ENCODE measurements at places on chromosomes 13 and 19. TPM values are rescaled to one million over a fixed set of nuclear protein-coding genes. Genes with fewer than 3 reads are reported as not detected.
A peak's percentile ranks its signal among the peaks of the same experiment; 100 is the strongest.

- H3K4me1 ChIP-seq: peaks cover 38% of the 10 kb centered on the region
- peak overlapping the region; percentile 36 for H3K27ac ChIP-seq
- no peaks in the 10 kb centered on the region for H3K27me3 ChIP-seq
- DNase-seq: no peak
- no peak overlapping the region for H3K4me3 ChIP-seq
Measured at GRCh38 chr19:55678121-55678671, 3.2 kb downstream of the EPN1 start.

- H3K4me3 ChIP-seq: no peak overlapping the region
- no peak overlapping the region for H3K27ac ChIP-seq
- no peaks in the 10 kb centered on the region for H3K36me3 ChIP-seq
Measured at GRCh38 chr19:13231663-13232062, 81.5 kb downstream of the IER2 start.

UPK1A gene
- total RNA-seq: not detected

- no peaks in the 10 kb centered on the region for H3K4me1 ChIP-seq
- no peaks in the 10 kb centered on the region for H3K27me3 ChIP-seq
- H3K27ac ChIP-seq: no peak overlapping the region
- DNase-seq: no peak
Measured at GRCh38 chr13:44566601-44567000, 9.5 kb downstream of the TSC22D1 start.

DNA sequence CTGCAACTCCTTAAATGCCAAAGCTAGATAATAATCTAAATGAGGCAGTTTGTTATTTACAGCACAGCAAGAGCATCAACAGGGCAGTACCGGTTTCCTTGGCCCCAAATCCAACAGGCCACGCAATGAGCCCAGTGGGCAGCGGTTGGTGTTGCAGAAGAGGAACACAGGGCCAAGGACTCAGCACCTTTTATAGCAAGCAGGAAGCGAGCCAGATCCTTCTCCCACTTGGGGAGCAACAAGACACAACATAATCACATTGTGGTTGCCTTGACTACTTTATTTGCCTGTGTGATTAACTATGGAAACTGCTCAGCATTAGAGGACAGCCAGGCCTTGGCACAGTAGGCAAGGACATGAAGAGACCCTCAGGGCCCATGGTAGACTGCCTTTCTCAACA, 67.1 kb upstream of the HTR2A start:
- H3K4me1 ChIP-seq: no peaks in the 10 kb centered on the region
- no peak overlapping the region for H3K27ac ChIP-seq
- no peak overlapping the region for H3K4me3 ChIP-seq
- peak; percentile 63 for DNase-seq
- no peaks in the 10 kb centered on the region for H3K36me3 ChIP-seq
- no peaks in the 10 kb centered on the region for H3K27me3 ChIP-seq

DACT3 gene
- total RNA-seq: 10.0 TPM

DNA sequence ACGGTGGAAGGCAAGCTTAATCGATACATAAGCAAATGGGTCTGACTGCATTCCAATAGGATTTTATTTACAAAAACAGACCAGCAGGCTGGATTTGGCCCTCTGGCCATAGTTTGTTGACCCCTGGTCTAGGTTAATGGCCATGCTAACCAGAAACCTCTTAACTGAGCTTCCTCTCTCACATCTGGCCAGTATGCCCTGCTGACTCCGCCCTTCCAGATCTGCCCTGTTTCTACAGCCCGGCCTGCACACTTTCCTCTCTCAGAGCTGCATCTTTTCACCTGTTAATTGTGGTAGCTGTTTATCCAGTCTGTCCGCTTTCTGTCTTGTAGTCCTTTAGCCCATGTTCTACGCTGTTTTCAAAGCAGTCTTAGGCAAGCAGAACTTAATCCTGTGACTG, 25.6 kb downstream of the EDNRB start:
- no peaks in the 10 kb centered on the region for H3K27me3 ChIP-seq
- H3K4me1 ChIP-seq: peaks cover 11% of the 10 kb centered on the region
- no peaks in the 10 kb centered on the region for H3K36me3 ChIP-seq

GRCh38 chr13:66139701-66140100, 1090.4 kb downstream of the PCDH9 start:
- no peak overlapping the region for H3K4me3 ChIP-seq
- no peaks in the 10 kb centered on the region for H3K27me3 ChIP-seq
- no peaks in the 10 kb centered on the region for H3K4me1 ChIP-seq
- no peak overlapping the region for H3K27ac ChIP-seq

DNA sequence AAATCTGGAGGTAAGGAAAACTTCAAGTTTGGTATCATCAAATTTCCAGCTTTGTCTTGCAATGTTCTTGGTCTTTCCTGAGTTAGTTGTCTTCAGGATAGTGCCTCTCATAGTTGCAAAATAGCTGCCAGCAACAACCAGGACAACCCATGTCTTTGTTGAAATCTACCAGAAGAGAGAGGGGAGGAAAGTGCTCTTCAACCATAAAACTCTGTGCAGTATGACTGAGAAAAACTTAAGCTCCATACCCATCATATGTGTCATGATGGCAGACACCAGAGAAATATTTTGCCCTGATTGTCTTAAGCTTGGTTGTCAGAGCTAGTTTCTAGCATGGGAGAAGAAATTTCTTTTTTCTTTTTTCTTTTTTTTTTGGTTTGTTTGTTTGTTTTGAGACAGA, 103.3 kb downstream of the SPRY2 start:
- H3K4me1 ChIP-seq: peaks cover 9% of the 10 kb centered on the region
- no peak overlapping the region for H3K27ac ChIP-seq
- H3K27me3 ChIP-seq: no peaks in the 10 kb centered on the region
- no peaks in the 10 kb centered on the region for H3K36me3 ChIP-seq

DNA sequence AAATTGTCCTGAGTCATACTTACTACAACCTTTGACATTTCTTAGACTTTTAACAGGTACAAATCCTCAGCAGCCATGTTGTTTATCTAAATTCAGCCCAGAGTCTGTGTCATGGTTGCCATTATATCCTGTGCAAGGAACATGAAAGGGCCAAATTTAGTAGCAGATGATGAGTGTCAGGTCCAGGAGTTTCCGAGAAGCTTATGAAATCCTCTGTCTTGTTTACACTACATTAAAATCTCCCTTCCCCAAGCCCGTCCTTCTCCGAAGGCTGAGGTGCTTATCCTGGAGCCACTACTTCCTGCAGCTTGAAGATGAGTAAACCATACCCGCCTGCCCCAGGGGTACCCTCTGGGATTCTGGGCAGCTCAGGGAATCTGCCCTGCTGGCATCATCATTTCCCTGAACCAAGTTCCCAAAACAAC, 102.6 kb upstream of the SERP2 start:
- no peaks in the 10 kb centered on the region for H3K36me3 ChIP-seq
- no peaks in the 10 kb centered on the region for H3K27me3 ChIP-seq
- H3K27ac ChIP-seq: peak overlapping the region; percentile 51
- no peak overlapping the region for H3K4me3 ChIP-seq
- DNase-seq: no peak
- H3K4me1 ChIP-seq: peaks cover 36% of the 10 kb centered on the region

DNA sequence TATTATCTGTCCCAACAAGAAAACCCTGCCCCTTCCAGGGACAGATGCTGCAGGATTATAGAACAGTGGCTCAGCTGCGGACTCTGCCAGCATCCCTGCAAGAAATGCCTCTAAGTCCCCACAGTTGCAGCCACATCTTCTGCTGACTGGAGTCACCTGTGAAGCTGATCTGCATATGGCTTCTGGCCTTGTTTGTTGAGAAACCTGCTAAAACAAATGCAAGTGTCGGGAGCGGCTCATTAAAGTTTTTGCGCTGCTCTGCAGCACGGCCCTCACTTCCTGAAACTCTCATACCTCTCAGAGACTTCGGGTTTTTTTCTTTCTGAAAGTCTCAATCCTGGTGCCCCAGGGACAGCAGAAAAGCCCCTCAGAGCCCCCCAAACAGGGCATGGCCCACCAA, 725.0 kb downstream of the UQCRFS1 start:
- no peak overlapping the region for H3K4me3 ChIP-seq
- no peaks in the 10 kb centered on the region for H3K4me1 ChIP-seq
- no peak for DNase-seq
- peaks cover 5% of the 10 kb centered on the region for H3K27me3 ChIP-seq
- H3K27ac ChIP-seq: no peak overlapping the region

GRCh38 chr13:98143601-98144026, 720 bp downstream of the FARP1 start:
- no peaks in the 10 kb centered on the region for H3K36me3 ChIP-seq
- peak; percentile 74 for DNase-seq
- no peaks in the 10 kb centered on the region for H3K27me3 ChIP-seq
- H3K4me3 ChIP-seq: peak overlapping the region; percentile 61
- peaks cover 22% of the 10 kb centered on the region for H3K4me1 ChIP-seq
- peak overlapping the region; percentile 55 for H3K27ac ChIP-seq

GRCh38 chr19:2385053-2385721, 25.1 kb downstream of the TMPRSS9 start:
- H3K4me3 ChIP-seq: no peak overlapping the region
- H3K27me3 ChIP-seq: no peaks in the 10 kb centered on the region
- H3K4me1 ChIP-seq: no peaks in the 10 kb centered on the region

- H3K27ac ChIP-seq: no peak overlapping the region
- H3K36me3 ChIP-seq: no peaks in the 10 kb centered on the region
- H3K4me3 ChIP-seq: no peak overlapping the region
- DNase-seq: no peak
- H3K4me1 ChIP-seq: no peaks in the 10 kb centered on the region
Measured at GRCh38 chr13:45626731-45627374, 11.3 kb upstream of the ERICH6B start.

DNA sequence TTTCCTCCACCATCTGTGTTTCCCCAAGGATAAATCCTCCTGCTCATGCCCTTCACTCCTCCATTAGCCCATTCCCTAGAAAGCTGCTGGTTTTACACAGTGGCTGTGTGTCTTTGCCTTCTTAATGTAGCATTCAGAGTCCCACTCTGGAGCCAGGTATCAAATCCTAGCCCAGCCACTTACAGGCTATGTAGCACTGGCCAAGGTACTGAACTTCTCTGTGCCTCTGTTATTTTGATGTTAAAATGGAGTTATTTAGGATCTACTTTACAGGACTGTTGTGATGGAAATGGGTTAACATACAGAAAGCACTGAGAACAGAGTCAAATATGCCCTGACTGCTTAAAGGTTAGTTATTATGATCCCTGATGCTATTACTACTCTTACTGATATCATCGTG, 1.5 kb upstream of the ZSCAN4 start:
- no peak for DNase-seq
- H3K27ac ChIP-seq: no peak overlapping the region
- H3K27me3 ChIP-seq: peaks cover 10% of the 10 kb centered on the region
- H3K4me1 ChIP-seq: no peaks in the 10 kb centered on the region
- no peak overlapping the region for H3K4me3 ChIP-seq

- no peaks in the 10 kb centered on the region for H3K27me3 ChIP-seq
- peak overlapping the region; percentile 72 for H3K27ac ChIP-seq
- H3K36me3 ChIP-seq: no peaks in the 10 kb centered on the region
- H3K4me1 ChIP-seq: peaks cover 30% of the 10 kb centered on the region
- DNase-seq: no peak
Measured at GRCh38 chr13:44305917-44306370, 67.7 kb upstream of the SERP2 start.

ZNF888 gene
- total RNA-seq: 9.1 TPM

DNA sequence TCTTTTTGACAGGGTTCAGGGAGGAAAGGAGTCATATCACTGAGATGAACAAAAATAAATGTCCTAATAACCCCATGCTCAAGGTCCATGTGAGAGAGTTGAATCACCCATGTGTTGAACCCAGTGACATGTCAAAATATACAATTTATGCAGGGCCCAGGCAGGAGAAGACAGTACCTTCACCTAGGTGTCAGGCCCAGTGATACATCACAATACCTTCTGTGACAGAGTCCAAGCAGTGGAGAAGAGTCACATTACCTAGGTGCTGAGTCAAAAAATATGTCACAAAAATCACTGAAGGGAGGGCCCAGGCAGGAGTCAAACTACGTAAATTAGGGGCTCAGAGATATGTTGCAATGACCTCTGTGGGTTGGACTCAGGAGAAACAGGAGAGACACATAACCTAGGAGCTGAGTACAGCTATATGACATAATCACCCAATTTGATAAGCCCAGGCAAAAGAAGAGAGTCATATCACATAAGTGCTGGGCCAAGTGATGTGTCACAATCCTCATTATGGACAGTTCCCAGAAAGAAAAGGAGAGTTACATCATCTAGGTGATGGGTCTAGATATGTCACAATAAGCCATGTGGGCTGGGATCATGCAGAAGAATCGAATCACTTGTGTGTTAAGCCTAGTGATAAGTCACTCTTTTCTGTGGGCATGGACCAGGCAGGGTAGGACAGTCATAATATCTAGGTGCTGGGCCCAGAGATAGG, 13.8 kb upstream of the ZNF724 start:
- H3K27me3 ChIP-seq: no peaks in the 10 kb centered on the region
- no peaks in the 10 kb centered on the region for H3K4me1 ChIP-seq
- peaks cover 55% of the 10 kb centered on the region for H3K36me3 ChIP-seq

GRCh38 chr19:5893907-5894703, 9.5 kb downstream of the NDUFA11 start:
- no peak overlapping the region for H3K27ac ChIP-seq
- no peaks in the 10 kb centered on the region for H3K4me1 ChIP-seq
- H3K27me3 ChIP-seq: peaks cover 11% of the 10 kb centered on the region

- DNase-seq: peak; percentile 74
- H3K27ac ChIP-seq: peak overlapping the region; percentile 100
- H3K27me3 ChIP-seq: no peaks in the 10 kb centered on the region
- H3K4me3 ChIP-seq: peak overlapping the region; percentile 19
- peaks cover 74% of the 10 kb centered on the region for H3K4me1 ChIP-seq
Measured at GRCh38 chr19:12785431-12786031, 5.8 kb upstream of the JUNB start.

DIRAS1 gene
- 1.8 TPM for total RNA-seq

LYPD3 gene
- total RNA-seq: 0.75 TPM

GRCh38 chr13:105627270-105627669, 908.2 kb downstream of the EFNB2 start:
- no peaks in the 10 kb centered on the region for H3K27me3 ChIP-seq
- H3K4me1 ChIP-seq: no peaks in the 10 kb centered on the region
- H3K4me3 ChIP-seq: no peak overlapping the region
- H3K36me3 ChIP-seq: no peaks in the 10 kb centered on the region
- no peak overlapping the region for H3K27ac ChIP-seq

DNAAF3 gene
- 1.5 TPM for total RNA-seq

DNA sequence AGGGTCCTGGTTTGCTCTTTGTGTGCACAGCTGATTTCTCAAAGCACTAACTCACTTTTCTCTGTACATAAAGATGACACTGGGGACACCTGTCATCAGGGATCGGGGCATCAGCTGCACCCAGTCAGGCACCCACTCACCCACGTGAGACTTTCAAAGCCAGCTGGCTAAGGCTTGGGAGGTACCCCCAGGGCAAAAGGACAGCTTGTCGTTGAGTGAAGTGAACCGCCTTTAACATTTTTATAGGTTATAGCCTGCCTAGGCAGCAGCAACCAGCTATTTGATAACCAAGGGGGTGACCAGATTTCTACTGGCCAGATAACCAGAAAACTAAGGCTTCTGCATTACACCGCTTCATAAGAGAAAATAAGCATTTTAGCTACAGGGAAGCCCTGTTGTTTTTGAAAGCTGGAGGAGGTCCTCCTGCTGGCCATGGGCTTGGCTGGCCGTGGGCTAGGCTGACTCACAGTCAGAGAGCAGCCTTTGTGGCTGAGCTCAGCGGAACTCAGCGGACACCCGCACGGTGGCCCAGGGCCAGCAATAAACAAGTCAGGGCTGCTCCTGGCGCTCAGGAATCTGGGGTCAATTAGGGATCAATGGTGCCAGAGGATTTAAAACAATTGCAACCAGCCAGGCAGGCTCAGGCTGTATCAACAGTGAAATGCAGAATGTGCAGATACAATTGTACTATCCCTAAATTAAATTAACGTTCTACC, 57.1 kb downstream of the ALOX5AP start:
- no peak overlapping the region for H3K27ac ChIP-seq
- no peaks in the 10 kb centered on the region for H3K27me3 ChIP-seq
- no peaks in the 10 kb centered on the region for H3K36me3 ChIP-seq
- no peak overlapping the region for H3K4me3 ChIP-seq
- H3K4me1 ChIP-seq: peaks cover 20% of the 10 kb centered on the region

- H3K4me1 ChIP-seq: peaks cover 14% of the 10 kb centered on the region
- no peak overlapping the region for H3K4me3 ChIP-seq
- H3K27ac ChIP-seq: no peak overlapping the region
Measured at GRCh38 chr19:6519289-6519688, 11.5 kb upstream of the TNFSF9 start.

MAB21L1 gene
- total RNA-seq: 0.17 TPM

Measured in upper lobe of right lung (tissue), 1 donor.